ENCODE measurements at places on chromosomes 1 and 21. TPM values are rescaled to one million over a fixed set of nuclear protein-coding genes. Genes with fewer than 3 reads are reported as not detected.

DNA sequence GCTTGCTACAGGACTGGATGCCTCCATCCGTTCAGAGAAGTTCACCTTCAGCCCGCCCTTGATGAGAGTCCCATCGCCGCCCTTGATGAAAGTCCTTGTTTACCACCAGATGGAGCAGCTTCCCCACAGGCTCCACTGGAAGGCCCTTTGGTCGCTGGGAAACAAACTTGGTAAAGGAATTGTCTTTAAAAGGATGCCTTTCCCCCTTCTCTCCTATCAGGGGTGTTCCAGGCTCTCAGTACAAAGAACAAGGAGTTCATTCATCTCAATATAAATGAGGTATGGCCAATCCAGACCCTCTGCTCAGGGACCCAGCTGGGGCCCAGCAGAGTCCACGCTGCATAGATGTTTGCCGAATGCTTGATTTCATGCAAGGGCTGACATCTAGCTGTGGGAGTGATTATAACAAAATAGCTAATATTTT lies 50.8 kb downstream of the CAPN9 start:
- peak; percentile 88 for DNase-seq

GRCh38 chr1:171736196-171736595 lies 5.7 kb downstream of the VAMP4 start:
- DNase-seq, result no peak

LCE1B gene
- polyA plus RNA-seq, result not detected

DNA sequence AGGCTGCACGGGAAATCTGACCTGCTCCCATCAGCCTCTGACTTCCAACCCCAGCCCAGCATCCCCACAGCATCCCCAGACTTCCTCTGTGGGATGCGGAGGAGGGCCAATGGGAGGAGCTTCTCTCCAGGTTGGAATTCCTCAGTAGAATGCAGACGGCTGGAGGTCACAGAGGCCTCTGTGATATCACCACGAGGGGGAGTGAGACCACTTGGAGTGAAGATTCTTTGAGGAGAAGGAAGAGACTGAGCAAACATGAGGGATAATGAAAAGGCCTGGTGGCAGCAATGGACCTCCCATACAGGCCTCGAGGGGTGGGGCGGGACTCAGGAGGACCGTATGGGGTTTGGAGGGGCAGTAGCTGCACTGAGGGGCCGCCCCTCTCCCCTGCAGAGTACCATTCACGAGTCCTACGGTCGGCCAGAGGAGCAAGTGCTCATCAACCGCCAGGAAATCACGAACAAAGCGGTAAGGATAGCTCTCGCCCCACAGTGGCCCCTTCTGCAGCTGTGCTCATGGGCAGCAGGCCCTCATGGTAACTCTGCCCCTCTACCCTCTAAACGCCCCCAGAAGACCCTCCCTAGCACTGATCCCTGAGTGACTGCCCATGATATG lies at the start of gene CATSPER4:
Gene CATSPER4, plus strand, starts transcription at position 230 of the 615 bp plus-strand sequence. Its CDS starts 26 bp downstream, at position 256.
- DNase-seq, result no peak

- no peak for DNase-seq
Observed at GRCh38 chr1:12810691-12811408, 19.7 kb downstream of the PRAMEF1 start.

GRCh38 chr1:211259638-211260126 lies 516 bp downstream of the RCOR3 start:
- DNase-seq, result peak; percentile 84

GRCh38 chr1:86621286-86621685 lies 74.4 kb downstream of the CLCA4 start:
- no peak for DNase-seq

DNA sequence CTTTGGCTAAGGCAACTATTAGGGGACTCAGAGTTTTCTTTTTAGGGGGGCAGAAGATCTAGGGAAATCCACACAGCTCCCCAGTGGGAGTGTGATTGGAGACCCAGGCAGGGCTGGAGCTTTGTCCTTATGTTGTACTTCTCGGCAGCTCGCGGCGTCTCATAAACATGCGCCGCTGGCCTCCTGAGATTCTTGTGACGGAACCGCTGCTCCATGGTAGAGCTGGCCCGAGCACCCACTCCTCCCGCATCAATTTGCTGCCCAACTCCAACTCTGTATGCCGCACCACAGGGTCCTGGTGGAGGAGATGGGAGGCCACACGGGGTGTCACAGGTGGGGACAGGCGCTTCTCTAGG lies 143.9 kb downstream of the GALNT2 start:
- no peak for DNase-seq

GRCh38 chr21:42684109-42684916 lies 30.9 kb downstream of the PDE9A start:
- DNase-seq, result no peak

E2F2 gene
- 5.9 TPM for polyA plus RNA-seq

- DNase-seq, result peak; percentile 45
Observed at GRCh38 chr1:226945106-226945857, 5.2 kb downstream of the COQ8A start.

DNA sequence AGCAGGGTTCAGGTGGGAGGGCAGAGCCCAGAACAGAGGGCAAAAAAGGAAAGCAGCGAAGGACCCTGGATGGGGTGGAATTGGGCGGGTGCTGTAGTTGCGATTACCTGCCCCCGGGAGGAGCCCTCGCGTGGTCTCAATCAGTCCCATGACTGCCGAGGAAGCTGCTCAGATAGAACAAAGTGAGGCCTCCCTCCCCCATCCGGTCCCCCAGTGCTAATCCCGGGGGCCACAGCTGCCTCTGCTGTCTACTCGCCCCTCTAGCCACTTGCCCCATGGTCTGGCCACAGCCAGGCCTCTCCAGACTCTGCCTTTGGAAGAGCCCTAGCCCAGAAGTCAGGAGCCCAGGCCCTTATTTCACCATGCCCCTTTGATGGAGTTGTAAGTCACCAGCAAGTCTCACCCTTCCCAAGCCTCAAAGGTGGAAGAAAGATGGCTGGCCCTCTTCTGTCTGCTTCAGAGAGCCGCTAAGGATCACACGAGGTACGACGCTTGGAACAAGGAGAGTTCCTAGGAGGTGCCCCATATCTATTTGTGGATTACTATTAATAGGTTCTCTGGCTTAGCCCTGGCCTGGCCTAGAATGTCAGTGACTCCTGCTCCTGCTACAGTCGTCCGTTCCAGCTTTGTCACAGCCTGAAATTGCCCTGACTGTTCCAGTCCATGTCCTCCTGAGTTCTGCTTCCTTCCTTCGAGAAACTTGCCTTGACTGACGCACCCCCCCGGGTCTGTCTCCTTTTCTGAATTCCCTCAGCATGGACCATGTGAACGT lies 16.4 kb downstream of the ECHDC2 start:
- DNase-seq, result peak; percentile 63

FCAMR gene
- 0.16 TPM for polyA plus RNA-seq

DNA sequence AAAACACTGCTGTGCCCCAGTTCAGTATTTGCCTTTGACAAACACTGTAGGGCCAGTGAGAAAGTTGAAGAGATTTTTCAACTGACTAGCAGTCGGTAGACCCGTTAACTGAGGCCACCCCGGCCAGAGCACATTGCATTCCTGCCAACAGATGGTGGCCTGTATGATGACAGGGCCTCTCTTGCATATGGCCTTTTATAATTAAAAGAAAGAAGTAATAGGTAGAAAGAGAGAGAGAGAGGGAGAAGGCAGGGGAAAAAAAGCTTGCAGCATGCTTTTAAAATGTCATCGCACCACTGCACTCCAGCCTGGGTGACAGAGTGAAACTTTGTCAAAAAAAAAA lies 4.7 kb upstream of the C1orf174 start:
- no peak for DNase-seq

DNA sequence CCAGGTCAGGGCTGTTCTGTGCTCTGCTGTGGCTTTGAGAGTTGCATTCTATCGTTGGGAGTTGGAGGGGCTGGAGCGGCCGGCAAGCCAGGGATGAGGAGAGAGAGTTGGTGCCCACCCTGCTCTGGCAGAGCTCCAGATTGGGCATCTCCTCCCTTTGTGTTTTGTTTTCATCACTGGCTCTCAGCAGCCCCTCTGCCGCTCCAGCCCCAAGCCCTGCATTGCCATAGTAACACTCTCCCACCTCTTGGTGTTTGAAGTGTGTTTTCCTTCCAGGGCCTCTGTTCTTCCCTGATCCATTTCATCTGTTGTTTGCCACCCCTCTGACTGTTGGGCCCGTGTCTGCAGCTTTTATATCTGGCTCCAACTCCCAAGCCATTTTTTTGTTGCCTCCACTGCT lies 152.7 kb downstream of the URB2 start:
- DNase-seq, result no peak

GRCh38 chr1:237324226-237324625 lies 282.2 kb downstream of the RYR2 start:
- DNase-seq, result no peak

- no peak for DNase-seq
Observed at GRCh38 chr1:54968551-54968950, 11.9 kb upstream of the TMEM61 start.

GRCh38 chr1:234722270-234722704 lies 112.3 kb upstream of the IRF2BP2 start:
- DNase-seq, result no peak

DNA sequence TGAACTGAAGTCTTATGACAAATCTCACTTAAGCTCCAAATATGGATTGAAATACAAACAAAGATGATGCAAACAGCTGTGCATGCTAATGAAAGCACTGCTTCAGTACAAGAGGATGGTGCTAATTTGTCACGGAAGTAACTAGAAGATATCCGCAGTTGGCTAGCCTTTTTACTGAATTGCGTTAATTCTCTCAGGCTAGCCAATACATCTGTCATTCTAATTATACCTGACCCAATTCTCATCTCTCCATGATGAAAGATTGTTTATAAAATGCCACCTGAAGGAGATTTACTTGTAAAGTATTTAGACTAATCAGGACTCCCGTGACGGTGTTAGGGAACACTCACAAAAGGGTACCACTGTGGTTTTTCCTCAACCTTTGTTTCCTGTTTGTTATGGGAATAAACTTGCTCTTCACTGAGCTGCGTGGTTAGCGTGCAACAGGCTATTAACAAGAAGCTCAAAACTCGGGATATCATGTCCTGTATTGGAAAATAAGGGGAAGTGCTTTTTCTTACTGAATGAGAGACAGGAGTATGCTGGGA lies 162.5 kb downstream of the APP start:
- DNase-seq, result peak; percentile 63

XCL1 gene
- not detected for polyA plus RNA-seq

GRCh38 chr1:206580438-206581113 lies 31.7 kb downstream of the EIF2D start:
- DNase-seq, result no peak

DNA sequence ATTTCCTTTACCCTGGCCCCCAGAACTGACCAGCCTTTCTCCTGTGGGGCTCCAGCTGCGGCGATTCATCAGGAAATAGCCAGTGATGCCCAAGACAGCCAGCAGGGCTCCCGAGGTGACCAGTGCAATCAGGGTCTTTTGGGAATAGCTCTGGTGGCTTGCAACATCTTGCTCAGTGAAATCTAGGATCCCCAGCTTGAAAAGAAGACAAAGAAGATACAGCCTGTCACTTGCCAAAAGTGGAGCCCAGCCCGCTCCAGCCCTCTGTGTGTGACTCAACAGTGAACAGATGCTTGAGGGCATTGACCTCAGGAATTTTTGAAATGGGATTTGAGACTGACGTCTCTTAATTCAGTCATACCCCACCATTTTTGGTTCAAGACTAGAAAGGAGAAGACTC lies 22.3 kb downstream of the CD34 start:
- no peak for DNase-seq

MAN1A2 gene
- 28.4 TPM for polyA plus RNA-seq
